Anterior cingulate cortex (tissue), 58 donors: ENCODE measurements at places on chromosomes 13 and 19.

GRCh38 chr13:101555610-101556009 lies 103.1 kb downstream of the ITGBL1 start:
- no peak for DNase-seq

- peak; percentile 11 for DNase-seq
Measured at GRCh38 chr19:8397271-8397670, 7.1 kb downstream of the RAB11B start.

GRCh38 chr19:4922530-4923275 lies 13.4 kb downstream of the UHRF1 start:
- no peak for DNase-seq

- no peak for DNase-seq
Measured at GRCh38 chr19:43667876-43668405, 2.0 kb downstream of the PLAUR start.

GRCh38 chr19:35727053-35727955 lies 9.5 kb downstream of the KMT2B start:
- no peak for DNase-seq

DNA sequence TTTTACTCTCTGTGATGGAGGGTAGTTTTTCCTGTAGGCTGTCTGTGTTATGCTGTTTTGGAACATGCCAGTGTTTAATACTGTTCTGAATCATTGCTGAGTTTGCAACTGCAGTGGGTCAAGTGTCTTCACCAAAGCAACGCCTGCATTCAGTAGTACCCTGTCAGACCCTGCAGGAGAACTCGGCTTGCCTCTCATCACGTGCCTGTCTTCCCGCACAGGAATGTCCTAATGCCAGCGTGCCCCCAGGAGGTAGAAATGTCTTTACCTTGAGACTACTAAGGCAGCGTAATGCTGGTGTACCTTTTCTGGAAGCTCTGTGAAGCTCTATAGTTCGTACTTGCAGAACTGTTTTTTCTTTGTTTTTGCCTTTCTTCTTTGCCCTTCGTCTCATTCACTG lies 42.3 kb downstream of the POLR1D start:
- DNase-seq, result no peak

- no peak for DNase-seq
Measured at GRCh38 chr13:78675112-78675511, 16.2 kb upstream of the OBI1 start.

- DNase-seq, result no peak
Measured at GRCh38 chr19:21483589-21484170, 21.7 kb upstream of the ZNF429 start.

- no peak for DNase-seq
Measured at GRCh38 chr13:30456290-30456689, 9.4 kb downstream of the HMGB1 start.

GRCh38 chr13:114134944-114135610 lies 2.7 kb upstream of the RASA3 start:
- DNase-seq, result no peak

DNA sequence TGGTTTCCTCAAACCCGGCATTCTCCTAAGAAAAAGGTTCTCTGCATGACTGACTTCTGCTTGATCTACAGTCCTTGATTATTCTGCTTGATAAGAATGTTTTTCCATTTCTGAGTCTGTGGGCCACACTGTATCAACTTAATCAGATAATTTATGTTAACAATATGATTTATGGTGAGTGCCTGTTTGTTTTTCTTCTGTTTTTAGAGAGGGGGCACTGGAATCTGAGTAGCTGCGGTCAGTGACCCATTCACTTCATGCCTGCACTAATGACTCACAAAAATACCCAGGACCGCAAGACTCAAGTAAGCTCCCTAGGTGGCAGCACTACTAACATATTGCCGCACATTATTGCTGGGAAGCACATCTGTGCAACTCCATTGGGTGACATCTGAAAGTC lies 542.3 kb upstream of the ATXN8OS start:
- DNase-seq, result no peak

GRCh38 chr13:94329277-94329676 lies 150.2 kb downstream of the DCT start:
- no peak for DNase-seq

GRCh38 chr19:1513499-1514294 lies 878 bp upstream of the ADAMTSL5 start:
- DNase-seq, result no peak

DNA sequence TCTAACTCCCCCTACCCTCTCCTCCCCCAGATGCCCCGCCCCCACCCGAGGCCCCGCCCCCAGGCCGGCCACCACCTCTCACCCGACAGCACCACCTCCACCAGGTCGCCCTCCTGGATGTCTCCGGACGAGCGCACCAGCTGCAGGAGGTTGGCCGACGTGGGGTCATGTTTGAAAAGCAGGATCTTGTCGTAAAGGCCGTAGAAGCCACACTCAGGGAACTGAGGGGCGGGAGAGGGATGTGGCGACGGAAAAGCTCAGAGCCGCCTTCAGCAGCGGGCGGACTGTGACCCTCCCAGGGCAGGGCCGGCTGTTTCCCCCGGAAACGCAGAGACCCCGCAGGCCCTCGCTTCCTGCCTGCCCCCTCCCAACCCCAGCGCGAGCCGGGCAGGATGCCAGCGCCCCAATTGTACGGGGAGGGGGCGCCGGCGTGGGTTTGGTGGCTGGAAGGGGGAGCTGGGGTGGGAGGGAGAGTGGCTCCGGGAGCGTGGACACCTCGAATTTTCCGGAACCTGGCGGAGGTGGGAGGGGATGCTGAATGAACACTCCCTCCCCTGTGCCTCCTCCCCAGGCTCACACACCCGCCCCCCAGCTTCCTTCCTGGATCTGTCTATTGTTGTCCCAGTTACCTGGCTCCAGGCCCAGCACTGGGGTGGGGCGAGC lies 3.0 kb downstream of the PRKD2 start:
- DNase-seq, result peak; percentile 33
